ENCODE measurements at places on chromosomes 6 and 20.
A peak's percentile ranks its signal among the peaks of the same experiment; 100 is the strongest.

DNA sequence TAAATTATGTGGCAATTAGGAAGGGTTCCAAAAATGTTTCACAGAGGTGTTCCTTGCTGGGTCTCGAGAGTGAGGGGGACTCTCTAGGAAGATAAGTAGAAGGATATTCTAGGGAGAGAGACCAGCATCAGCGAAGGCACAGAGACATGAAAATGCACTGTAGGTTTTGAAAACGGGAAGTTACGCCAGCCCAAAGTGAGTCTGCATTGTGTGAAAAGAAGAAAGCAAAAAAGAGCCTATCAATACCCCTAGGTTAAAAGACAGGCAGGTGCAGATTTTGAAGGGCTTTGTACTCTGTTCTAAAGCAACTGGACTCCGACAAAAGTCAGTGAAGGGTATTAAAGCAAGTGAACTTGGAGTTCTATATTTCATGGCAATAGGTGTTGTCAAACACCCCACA lies 25.7 kb upstream of the MRAP2 start:
- peak; percentile 43 for DNase-seq

- peak; percentile 83 for DNase-seq
Observed at GRCh38 chr6:118042855-118043254, 135.8 kb downstream of the SLC35F1 start.

DNA sequence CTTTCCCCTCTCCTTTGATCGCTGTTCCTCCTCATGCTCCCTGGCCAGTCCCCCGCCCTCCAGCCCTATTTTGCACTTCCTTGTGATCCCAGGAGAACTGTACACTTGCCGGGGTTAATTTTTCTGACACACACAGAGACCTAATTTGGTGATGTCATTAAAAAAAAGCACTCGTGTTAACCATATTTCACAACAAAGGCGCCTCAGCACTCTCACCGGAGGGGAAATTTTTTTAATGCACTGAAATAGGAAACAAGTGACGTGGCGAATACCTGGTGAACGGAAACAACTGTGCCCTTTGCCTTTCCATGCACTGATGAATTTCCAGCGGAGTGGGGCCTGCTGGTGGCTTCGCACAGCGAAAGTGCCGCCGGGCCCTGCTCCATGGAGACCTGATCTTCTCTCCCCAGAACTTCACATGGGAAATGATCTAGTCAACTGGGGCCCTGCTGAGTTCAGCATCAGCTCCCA lies 53.9 kb upstream of the TAGAP start:
- peak; percentile 33 for DNase-seq

DNA sequence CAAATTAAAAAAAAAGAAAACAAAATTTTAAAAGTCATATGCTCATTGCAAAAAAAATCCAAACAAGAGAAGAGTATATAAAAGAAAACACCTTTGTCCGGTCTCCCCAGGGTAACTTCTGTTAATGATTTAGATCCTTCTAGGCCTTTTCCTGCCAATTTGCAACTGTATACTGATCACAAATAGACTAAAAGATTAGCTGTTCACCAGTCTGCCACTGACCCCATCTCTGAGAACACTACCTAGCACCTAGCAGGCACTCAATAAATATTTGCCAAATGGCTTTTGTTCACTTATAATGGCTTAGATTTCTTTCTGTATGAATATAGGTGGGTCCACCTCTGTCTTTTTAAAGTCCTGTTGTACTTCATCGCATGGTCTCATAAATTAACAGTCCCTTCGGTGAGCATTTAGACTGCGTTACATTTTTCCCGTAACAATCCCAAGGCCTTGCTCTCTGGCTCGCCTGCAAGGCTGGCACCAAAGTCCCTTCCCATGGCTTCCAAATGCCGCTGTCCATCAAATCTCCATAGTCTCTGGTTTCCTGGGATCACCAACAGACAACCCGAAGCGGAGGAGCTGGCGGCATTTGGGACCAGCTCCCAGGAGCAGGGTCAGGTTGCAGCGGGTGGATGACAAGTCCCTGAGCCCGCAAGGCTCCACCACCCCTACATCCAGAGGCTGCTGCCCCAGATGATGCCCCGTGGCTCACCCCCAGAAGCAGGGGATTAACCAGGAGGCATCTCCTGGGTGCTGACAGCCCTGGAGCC lies 11.8 kb downstream of the JPH2 start:
- no peak for DNase-seq

- DNase-seq, result peak; percentile 51
Observed at GRCh38 chr6:89412071-89413005, at the start of gene RRAGD. TSS of gene RRAGD (minus strand) at chr6:89412273. CDS start at chr6:89411993, 280 bp downstream.

DNA sequence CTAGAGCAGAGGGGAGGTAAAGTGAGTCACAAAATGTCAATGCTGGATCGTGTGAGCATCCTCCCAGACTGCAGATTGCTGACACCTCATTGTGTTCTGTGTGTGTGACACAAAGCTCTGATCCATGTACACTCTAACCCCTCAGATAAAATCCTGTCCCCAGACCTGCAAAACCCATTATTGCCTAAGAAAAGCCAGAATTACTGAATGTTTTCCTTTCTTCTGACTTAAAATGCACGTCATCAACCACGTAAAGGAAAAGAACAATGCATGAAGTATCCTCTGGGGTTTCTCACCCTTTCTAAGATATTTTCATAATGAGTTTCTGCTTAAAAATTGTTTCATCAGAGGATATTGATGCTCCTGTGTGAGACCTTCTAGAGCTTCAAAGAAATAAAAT lies 218.0 kb upstream of the PREP start:
- no peak for DNase-seq

GRCh38 chr6:63919556-63920110 lies 284.0 kb downstream of the PHF3 start:
- DNase-seq, result no peak

GRCh38 chr20:10404023-10404628 lies 29.9 kb downstream of the MKKS start:
- peak; percentile 72 for DNase-seq

- no peak for DNase-seq
Observed at GRCh38 chr6:53309059-53309900, 39.5 kb downstream of the ELOVL5 start.

- peak; percentile 71 for DNase-seq
Observed at GRCh38 chr6:42411406-42411805, 40.3 kb downstream of the TRERF1 start.

DNA sequence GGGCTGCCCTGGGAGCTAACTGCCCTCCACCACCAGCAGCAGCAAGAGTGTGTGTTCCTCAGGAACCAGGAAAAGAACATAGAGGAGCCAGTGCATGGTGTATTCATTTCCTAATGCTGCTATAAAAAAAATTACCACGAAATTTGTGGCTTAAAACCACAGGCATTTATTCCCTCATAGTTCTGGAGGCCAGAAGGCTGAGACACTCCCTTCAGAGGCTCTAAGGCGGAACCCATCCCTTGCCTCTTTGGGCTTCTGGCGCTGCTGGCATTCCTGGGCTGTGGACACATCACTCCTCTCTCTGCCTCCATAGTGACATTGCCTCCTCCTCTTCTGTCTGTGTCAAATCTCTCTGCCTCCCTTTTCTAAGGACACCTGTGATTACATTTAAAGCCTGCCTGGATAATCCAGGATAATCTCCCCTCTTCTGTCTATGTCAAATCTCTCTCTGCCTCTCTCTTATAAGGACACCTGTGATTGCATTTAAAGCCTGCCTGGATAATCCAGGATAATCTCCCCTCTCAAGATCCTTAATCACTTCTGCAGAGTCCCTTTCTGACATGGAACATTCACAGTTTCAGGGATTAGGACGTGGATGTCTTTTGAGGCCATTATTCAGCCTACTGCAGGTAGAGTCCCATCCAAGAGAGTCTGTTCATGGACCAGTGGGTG lies 54.7 kb downstream of the NDUFAF5 start:
- no peak for DNase-seq

DNA sequence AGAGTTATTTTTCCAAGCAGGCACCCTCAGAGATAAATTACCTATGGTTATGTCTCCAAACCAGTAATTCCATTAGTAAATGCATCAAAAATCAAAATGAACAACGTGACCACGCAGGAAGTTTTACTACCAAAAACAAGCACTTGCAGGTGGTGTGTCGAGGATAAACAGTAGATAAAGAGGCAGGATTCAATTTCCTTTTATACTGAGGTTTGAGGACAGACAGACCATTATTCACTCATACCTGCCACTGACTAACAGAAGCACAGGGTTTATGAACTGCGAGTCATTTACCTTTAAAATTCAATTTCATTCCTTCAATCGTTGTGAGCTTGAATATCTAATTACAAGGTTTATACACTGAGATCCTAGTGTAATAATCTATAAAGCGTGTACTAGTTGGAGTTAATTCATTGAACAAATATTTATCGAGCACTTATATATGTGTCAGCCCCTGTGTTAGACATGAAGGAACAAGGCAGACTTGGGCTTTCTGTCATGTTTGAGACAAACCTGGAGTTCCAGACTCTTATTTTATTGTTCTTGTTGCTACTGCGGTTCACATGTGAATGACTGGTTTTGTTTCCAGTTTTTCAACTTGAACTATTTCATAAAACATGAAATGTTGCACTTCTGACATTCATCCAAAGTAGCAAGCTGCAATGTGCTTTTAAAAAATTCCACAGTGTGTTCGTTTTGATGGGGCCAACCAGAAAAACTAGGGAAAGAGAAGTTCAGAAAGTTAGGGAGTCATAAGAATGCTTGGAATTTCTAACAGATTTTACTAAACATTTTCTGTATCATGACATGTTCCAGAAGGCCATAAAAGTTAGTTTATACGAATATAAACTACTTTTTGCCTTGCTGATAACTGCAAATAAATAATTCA lies 205.6 kb downstream of the UST start:
- DNase-seq, result no peak

DNA sequence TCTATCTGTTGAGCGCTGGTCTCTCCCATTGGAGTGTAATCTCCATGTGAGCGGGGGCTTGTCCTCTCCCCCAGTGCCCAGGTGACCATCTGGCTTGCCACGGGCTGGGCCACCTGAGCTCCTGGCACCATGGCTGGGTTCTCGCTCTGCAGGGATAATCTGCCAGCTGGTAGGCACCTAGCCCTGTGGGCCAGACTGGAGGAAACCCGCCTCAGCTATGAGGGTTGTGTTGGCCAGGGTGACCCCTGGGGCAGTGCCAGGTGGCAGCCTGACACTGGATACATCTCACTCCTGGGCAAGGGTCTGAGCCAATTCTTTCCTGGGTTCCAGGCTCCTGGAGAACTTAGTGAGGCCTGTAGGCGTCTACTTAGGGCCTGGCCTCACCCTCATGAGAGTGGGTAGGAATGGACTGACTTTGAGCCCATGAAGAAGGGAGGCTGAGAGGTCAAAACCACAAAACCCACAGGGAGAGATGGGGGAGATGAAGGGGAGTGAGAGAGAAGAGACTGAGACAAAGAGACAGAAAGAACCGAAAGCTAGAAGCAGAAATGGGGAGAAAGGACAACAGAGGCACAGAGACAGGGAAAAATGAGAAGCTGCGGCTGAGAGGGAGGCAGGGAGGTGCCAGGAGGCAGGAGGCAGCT lies 5.8 kb upstream of the SLC52A3 start:
- DNase-seq, result peak; percentile 93

DNA sequence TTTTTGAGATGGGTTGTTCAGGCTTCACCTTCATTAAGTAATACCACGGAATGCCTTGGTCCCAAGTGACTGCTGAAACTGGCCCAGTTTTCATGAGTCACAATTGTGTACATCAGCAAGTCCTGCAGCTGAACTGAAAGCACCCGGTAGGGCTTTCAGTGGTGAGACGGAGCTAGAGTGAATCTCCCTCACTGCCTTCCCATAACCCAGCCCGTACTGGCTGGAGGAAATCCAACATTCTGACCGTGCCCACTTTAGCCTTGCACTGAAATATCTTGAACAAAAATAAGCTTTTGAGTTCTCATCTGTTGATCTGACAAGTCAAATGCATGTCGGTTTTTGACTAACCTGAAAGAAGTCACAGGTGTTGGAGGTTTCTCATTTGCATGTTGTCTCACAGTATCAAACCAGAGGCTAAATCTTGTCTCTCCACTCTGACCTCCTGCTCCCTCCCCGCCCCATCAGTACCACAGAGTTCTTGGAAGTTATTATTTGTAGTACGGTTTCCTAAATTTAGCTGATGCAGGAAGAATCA lies 35.9 kb downstream of the DUSP22 start:
- DNase-seq, result no peak

- no peak for DNase-seq
Observed at GRCh38 chr6:1208876-1209275, 103.0 kb upstream of the FOXQ1 start.

All from MV-4-11 (cell line).